RCC 7860 (cell line): ENCODE measurements at places on chromosomes 2 and 18.

DNA sequence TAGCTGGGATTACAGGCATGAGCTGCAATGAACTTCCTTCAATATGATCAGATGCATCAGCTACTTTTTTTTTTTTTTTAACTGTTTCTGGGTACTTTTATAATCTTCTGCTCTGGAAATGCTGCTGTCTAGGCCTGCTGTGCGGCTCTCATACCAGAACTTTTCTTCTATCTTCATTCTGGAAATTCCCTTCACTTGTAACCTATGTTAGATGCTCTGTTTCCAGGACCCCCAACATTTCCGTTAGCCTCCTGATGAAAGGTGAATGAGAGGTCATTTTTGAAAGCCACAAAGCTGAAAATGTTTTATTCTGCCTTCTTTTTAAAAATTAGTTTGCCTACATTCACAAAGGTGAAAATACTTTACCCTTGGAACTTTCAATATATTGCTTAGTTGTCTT is 8.6 kb downstream of the AGFG1 start:
- no peak for DNase-seq

DNA sequence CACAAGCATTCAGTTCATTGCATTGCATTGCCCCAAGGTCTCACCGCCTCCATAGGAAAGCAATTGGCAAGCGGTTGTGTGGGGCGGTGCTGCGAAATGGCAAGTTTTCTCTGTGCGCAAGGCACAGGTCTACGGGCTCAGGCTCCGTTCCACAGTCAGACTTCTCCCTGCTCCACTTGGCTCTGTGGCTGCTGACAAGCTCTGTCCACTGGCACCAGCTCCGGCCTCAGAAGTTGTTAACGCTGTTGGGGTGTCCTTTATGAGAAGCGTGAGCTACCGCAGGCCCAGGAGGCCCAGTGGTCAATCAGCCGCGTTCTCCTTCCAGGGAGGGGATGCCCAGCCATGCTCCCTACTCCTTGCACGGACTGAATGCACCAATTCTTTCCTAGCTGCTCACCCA is 87.0 kb upstream of the GATA6 start:
- DNase-seq = no peak

DNA sequence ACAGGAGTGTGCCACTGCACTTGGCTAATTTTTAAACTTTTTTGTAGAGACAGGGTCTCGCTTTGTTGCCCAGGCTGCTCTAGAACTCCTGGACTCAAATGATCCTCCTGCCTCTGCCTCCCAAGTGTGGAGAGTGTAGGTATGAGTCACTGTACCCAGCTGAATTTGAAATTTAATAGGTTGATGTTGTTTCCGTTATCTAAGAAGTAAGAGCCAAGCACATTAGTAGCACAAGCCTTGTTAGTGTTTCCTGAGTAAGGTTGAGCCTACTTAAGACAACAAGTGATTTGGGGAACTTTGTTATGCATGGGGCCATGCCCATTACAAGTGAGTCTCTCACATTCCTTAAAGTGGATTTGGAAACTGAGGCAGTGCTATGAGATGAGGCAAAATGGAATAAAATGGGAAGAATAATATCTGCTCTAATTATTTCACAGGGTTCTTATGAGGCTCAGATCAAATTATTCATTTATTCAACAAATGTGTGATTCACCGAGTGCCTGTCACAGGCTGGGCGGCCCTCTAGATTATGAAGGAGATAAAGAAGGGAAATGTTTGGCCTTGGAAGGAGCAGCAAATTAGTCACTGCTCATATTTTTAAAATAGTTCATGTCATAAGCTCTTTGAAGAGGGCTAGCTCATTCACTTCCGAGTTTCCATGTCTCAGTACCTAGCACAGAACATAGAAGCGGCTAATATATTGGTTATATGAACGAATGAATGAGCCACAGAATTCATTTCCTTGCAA is 217.2 kb downstream of the LDLRAD4 start:
- peak; percentile 68 for DNase-seq

GRCh38 chr18:9762526-9762925 is 54.4 kb downstream of the RAB31 start:
- DNase-seq = no peak

DNA sequence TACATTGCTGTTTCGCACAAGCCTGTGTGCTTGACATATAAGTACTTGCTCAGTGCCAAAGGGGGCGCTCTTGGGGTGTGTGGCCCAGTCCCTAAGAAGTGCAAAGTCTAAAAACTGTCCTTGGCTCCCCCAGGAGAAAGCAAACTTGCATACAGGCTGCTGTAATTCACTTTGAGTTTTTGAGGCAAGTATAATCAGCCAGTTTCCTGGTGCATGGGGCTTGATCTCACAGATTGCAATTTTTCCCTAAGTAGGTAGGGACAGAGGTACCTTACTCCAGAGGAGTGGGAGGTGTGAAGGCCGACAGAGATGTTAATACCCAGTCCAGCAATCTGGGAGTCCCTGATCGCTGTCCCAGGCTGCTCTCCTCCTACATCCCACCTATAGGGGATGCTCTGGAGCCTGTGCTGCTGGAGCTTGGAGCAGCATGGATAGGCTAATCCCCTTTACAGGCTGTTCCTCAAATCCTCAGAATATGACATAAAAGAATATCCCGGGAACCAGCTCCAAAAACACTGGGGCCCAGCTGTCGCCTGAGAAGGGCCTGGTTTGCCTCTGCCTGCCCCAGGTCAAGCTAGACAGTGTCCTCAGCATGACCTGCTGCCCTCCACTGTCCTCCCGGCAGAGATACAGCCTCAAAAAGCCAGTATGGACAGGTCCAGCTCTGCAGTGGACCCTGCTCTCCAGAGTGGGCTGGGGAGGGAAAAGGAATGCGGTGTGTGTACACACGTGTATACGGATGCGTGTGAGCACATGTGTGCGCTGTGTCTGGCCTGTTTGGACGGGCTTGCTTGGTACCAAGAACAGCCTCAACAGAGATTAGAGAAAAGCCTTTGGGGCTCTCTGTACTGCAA is 136.5 kb upstream of the HAAO start:
- DNase-seq = no peak

GRCh38 chr2:219664944-219665343 is 37.5 kb downstream of the SLC4A3 start:
- no peak for DNase-seq

- DNase-seq = no peak
Observed at GRCh38 chr2:30201990-30202389, 29.3 kb upstream of the LBH start.

DNA sequence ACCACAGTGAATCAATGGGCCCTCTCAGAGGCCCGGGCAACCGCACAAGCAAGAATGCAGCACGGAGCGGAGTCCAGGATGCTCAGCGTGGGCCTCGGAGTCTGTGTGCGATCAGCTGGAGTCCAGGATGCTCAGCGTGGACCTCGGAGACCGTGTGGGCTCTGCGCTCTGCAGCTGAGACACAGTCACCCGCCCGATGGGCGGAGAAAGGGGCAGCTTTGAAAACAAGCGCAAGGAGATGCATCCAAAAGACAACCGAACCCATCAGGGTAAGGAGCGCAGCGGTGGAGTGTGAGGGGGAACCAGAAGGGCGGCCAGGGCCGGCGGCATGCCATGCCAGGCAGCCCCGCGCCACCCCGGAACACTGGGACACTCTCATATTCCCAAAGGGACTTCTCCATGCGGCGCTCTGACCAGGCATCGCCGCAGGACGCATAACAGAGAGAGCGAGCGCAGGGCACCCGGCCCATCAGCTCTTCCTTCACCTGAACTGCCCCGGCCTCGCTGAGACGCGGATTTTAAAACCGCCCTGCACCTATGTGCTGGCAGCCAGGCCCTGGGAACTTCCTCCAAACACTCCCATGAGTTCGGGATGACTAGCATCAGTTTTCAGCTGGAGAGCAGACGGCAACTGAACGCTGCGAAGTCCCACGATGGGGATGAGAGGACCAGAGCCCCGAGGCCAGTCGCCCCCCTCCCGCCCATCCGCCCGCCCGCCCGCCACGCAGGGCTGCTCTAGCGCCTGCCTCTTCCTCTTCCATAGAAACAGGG is 44.7 kb downstream of the MC5R start:
- DNase-seq = no peak

GRCh38 chr2:11910971-11911370 is 164.5 kb downstream of the LPIN1 start:
- no peak for DNase-seq

- no peak for DNase-seq
Observed at GRCh38 chr18:45932708-45933107, 34.4 kb downstream of the EPG5 start.

- DNase-seq = no peak
Observed at GRCh38 chr2:241726459-241726858, 8.0 kb upstream of the D2HGDH start.

GRCh38 chr2:127095367-127095641 is 11.7 kb downstream of the BIN1 start:
- no peak for DNase-seq

- DNase-seq = no peak
Observed at GRCh38 chr2:55000341-55000740, 49.9 kb downstream of the RTN4 start.

DNA sequence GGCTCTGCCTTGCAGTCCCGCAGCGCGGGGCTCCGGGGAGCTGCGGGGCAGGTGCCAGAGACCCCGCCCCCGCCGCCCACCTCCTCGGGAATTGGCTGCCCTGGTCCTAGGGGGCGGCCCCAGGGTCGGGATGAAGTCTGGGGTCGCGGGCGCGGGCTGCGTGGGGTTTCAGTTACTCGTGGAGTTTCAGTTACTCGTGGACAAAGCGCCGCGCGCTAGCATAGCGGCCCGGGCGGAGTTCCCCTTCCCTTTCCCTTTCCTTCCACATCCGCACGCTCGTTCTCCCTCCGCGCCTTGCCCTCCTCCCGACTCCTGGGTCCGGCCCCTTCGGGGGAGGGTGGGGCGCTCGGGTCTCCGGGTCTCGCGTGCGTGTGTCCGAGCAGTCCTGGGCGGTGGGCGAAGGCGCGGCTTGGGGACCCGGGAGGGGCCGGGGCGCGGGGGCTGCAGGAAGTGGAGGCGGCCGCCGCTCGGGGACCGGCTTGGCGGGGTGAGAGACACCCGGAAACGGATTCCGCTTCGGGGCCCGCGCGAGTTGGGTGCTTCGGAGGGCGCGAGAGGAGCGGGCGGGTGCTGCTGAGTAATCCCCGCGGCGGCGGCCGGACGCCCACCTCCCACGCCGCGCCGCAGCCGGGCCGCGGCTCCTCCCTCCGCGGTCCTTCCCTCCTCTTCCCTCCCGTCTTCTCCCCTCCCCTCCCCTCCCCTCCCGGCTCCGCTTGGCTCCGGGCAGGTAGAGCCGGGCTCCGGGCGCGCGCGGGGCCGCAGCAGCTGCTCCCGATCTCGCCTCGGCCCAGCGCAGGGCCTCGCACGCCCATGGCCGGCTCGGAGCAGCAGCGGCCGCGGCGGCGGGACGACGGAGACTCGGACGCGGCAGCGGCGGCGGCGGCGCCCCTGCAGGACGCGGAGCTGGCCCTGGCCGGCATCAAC is at the start of gene TTC39C:
Gene TTC39C, plus strand, starts transcription at position 693 of the 924 bp plus-strand sequence. Its CDS starts 118 bp downstream, at position 811.
- peak; percentile 51 for DNase-seq

- DNase-seq = no peak
Observed at GRCh38 chr2:218386505-218387368, 4.7 kb downstream of the SLC11A1 start.

DNA sequence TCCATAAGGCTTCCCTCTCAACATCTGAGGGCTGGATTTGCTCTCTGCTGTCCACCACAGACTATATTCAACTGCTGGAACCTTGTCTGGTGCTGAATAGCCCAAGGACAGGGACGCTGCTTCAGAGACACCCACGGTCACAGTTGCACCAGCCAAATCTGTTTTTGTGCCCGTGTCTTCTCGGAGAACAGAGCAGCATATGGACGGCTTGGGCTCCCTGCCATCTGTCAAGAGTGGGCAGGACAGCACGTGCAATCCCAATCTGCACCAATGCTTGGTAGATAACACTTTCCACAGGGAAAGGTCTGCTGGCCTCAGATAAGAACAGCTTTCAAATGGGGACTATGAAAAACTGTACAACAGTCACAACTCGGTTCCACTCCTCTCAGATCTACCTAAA is 466.1 kb downstream of the TGIF1 start:
- no peak for DNase-seq

GRCh38 chr2:165837122-165837521 is 43.1 kb upstream of the GALNT3 start:
- DNase-seq = no peak

- no peak for DNase-seq
Observed at GRCh38 chr2:10144771-10145518, 22.4 kb downstream of the RRM2 start.

GRCh38 chr2:126241411-126241810 is 414.5 kb upstream of the GYPC start:
- DNase-seq = no peak

DNA sequence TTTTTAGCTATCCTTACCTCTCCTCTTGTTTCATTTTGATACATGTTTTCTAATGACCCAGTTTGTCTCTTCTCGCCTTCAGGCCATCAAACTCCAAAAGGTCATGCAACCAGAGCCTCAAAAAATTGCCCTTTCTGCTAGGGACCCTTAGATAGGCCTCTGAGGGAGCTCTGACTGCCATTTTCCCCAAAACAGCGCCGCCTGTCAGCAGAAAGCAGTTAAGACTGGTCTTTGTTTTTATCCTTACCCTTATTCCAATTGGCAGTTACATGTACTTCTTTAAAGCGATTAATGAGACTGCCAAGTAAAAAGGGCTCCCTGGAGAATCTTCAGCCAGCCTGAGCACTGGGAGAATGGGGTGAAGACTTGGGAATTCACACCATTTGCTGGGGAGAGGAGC is 55.1 kb upstream of the RIT2 start:
- no peak for DNase-seq

GRCh38 chr18:2967357-2967756 is 45.6 kb downstream of the LPIN2 start:
- no peak for DNase-seq

DNA sequence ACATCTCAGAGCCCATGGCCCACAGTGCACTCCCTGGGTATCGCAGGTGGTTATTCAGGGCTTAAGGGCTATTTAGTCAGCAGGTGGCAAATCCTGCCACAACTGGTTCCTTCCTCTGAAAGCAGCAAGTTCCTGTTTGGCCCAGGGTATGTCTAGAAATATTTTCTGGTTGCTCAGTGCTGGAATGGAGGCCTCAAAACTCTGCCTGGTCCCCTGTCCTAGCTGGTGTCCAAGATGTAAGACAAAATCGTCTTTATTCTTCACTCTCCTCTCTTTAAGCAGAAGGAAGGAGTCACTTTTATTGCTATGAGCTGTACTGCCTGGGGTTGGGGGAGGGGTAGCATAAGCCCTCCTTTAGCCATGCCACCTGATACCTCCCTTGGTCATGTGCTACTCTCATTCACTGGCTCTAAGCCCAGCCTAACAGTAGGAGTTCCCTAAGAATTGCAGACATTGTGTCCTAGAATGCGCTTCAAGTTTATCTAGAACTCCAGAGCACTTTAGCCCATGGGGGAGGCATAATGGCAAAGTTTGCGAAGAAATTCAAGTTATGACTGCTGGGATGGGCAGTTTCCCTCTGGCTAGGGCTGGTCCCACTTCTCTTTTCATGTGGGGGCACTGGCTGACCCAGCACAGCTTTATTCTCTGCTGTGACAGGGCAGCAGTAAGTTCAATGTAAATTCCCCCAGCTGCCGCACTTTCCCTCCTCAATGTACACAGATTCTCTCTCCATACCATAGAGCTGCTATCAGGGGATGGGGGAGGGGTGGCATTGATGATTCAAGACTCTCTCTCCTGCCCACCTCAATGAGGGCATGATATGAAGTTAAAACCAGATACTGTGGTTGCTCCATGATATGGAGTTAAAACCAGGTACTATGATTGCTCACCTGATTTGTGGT is 27.1 kb upstream of the CWC22 start:
- no peak for DNase-seq

- DNase-seq = no peak
Observed at GRCh38 chr18:72436401-72436800, 107.7 kb downstream of the CBLN2 start.
